ENCODE measurements at places on chromosomes 2 and 18. TPM values are rescaled to one million over a fixed set of nuclear protein-coding genes. Genes with fewer than 3 reads are reported as not detected.

The NPPC gene
- total RNA-seq, result not detected

The C2orf92 gene
- total RNA-seq, result 0.75 TPM

The AGAP1 gene
- 6.2 TPM for total RNA-seq

The TRIM43 gene
- total RNA-seq, result not detected

The CHMP3 gene
- 126 TPM for total RNA-seq

The RAB6C gene
- total RNA-seq, result not detected

The APCDD1 gene
- 0.15 TPM for total RNA-seq

The CFAP65 gene
- total RNA-seq, result not detected
